NCI-H2081 (cell line): ENCODE measurements at places on chromosomes 5 and 9.

DNA sequence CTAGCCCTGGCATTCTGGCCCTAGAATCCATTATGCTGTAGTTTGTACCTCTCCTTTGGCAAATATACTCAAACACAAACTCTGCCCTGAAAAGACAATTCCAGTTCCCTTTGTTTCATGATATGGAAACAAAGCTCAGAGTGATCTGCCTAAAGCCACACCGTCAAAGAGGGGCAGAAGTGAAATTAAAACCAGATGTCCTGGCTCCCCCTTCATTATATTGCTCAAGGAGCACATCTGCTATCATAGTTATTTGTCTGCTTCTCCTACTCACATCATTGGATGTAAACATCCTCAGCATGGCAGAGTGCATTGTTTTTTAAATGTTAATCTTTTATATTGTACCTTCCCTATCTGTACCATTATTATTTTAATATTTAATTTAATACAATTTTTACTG is 266.7 kb upstream of the SMARCA2 start:
- DNase-seq: no peak

DNA sequence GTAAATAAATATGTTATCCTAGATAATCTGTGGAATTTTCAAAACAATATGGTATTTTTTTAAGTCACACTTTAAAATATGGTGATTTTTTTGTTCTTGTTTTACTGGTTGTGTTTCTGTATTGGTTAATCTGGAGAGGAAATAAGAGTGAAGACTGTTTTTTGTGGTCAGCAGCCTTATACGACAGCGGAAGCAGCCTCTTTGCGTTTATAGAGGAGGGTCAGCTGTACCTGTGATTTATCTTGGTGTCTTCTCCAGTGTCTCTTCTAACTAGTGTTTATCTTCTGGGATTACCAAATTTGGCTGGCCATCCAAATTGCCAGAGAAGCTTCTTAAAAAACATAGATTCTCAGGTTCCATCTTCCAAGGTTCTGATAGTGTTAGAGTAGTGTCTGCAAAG is 58.7 kb downstream of the ICE1 start:
- no peak for DNase-seq

GRCh38 chr5:159916841-159917761 is 819 bp downstream of the ADRA1B start:
- DNase-seq: no peak

DNA sequence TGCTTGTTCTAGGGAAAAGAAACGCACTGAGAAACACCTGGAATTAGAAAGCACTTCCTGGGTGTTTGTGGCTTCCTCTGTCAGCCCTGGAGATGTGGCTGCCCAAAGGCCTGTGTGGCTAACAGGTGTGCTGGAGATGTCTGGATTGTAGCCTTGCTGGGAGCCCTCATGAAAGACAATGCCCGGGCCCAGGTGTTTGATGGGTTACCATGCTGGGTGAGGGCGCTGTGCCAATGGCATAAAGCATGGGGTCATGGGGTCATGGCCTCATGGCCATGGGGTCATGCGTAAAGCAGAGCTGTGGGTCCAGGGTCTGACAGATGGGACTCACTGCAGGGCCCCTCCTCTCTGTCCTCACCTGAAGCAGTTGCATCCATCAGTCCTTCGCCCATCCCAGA is 21.6 kb downstream of the ANKRD33B start:
- no peak for DNase-seq

- DNase-seq: no peak
Measured at GRCh38 chr5:59274106-59274636, 619.4 kb downstream of the PDE4D start.

DNA sequence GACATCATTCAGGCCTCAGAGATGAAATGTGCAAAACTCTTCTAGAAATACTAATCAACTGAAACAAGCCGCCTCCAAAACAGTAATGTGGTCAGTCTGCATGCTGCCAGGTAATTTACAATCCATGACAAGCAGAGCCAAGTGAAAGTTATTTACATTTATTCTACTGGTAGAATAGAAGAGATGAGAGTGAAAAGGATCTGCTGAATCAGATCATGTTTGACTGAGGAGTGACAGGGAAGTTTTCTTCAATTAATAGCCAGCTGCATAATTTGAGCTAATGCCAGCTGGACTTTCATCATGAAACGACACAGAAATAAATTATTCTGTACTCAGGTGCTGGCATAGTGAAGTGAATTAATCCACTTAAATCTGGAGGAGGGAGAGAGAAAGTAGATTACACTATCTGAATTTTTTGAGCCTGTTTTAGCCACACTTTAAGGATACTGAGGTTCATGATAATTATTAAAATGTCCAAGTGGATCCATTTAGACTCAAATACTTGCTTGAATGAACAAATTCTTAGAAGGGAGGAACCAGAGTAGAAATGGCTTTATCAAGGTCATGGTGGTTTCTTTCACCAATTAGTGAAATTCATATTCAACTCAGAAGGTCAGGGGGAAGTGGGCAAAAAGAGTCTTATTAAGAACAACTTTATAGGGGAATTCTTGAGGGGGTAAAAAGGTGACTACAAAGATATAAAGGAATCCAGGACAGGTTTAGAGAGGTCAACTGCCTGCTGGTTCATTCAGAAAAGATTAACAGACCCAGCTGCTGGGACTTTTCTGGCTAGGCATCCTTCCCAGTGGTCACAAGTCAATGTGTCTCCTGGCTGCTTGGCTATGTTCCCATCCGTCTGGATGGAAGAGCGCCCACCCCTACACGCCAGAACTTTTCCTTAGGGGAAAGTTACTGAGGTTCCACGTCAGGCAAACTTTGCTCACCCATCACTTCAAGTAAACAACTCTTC is 350.4 kb downstream of the PDE4D start:
- DNase-seq: no peak
